ENCODE measurements at places on chromosomes 13 and 19.

GRCh38 chr13:42883771-42884467 is 102.5 kb downstream of the FAM216B start:
- DNase-seq: peak; percentile 67

- no peak for DNase-seq
These were observed 41.2 kb upstream of the USPL1 start for GRCh38 chr13:30576528-30576927.

- no peak for DNase-seq
These were observed 638.7 kb downstream of the UQCRFS1 start for GRCh38 chr19:28574212-28574611.

DNA sequence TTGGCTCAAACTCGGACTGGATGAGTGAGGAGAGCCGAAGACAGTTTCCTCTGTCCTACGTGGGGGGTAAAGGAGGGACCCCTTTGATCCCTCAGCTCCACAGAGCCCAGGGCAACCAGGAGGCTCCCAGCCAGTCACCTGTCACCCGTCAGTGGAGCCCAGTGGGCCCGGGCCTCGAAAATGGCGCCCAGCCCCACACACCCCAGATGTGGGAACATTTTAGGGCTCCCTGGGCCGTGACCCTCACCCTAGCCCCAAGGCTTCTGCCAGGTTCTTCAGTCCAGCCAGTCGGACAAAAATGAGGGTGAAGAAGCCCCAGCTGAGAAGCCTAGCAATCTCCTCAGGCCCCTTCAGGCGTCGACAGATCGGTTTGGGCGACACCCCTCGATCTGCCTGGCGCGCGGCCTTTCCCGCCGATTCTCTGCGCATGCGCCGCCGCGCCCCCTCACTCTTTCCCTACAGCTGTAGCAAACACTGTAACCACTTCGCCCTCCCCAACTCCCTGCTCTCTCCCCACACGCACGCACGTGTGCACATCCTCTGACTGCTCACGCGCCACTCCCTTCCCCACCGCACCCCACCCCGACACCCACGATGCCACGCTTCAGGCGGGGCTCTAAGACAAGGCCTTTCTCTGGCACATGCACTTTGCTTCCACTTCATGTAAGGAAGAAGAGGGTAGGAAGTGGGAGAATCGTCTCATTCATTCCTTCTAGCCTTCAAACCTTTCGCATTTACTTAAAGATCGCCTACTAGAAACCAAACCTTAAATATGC is at the start of gene SLC6A16:
Gene SLC6A16 (minus strand): TSS at position 391 of the 776 bp plus-strand sequence. CDS start 13,844 bp downstream, outside the sequence.
- DNase-seq: no peak

- no peak for DNase-seq
These were observed 8.2 kb downstream of the KLHL26 start for GRCh38 chr19:18645035-18645511.
